GM12892 (cell line): ENCODE measurements at places on chromosomes 1 and 21.

DNA sequence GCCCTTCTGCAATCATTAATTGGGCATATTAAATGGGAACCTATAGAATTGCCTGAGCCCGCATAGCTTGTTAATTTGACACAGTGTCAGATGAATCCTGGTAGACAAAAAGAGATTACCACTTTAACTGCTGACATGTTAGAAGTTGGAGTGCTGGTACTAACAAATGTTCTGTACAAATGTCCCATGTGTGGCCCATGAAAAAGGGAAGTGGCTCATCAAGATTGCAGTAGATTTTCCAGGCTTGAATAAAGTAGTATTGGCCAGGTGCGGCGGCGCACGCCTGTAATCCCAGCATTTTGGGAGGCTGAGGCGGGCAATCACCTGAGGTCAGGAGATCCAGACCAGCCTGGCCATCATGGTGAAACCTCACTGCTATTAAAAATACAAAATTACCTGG is 45.6 kb downstream of the GNPAT start:
- no peak for DNase-seq

GRCh38 chr1:192552760-192553191 is 22.8 kb upstream of the RGS1 start:
- DNase-seq = no peak

DNA sequence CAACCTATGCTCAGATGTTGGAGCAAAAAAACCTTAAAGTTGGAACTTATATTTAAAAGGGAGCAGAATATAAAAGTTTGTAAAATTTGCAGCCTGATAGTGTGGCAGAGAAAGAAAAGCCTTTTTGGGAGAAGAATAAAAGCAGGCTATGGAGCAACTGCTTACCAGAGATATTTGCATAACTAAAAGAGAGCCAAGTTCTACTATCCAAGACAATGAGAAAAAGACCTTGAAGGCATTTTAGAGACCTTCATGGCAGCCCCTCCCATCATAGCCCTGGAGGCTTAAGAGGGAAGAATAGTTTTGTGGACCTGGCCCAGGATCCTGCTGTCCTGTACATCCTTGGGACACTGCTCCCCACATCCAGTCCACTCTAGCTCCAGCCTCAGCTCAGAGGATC is 312.5 kb upstream of the ZRANB2 start:
- DNase-seq = no peak

DNA sequence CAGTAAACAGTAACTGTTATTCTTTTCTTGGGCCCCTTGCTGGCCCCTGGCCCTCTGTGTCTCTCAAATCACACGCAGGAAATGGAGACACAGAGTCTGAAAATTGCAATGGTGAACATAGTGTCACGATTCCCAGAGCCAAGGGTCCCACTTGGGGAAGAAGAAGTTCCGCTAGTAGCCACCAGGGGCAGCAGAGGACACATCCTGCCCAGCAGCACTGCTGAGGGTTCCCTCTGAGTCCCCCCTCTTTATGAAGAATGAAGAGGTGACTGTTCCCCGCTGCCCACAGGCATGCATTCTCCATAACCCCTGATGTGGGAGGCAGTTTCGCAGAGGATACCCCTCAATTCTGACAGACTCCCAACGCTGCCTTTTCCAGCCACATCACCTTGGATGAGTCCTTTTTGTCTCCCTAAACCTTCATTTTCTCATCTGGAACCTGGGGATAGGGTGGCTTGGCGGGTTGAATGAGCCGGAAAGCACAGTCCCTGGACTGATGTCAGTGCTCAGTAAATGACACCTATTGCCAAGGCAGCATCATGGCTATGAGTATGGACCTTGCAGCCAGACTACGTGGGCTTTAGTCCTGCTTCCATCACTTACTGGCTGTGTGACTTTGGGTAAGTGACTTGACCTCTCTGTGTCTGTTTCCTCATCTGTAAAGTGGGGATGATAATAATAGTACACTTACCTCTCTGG is 238.0 kb upstream of the TMEM51 start:
- peak; percentile 45 for DNase-seq

GRCh38 chr1:178344513-178345091 is 152.2 kb downstream of the CLEC20A start:
- DNase-seq = no peak

DNA sequence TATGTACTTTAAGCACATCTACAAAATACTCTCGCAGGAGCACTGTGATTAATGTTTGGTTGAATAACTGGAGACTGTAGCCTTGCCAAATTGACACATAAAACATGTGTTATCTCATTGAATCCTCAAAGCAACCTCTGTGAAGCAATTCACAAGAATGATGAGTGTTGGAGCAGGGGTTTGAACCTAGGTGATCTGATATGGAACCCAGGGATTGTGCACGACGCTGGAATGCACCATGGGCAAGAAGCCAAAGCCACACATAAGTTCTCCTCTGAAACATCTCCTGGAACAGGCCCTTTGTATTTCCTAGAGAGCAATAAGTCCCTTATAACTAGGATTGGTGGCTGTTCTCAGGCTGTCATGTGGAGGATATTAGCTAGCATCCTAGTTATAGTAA is 124.6 kb upstream of the IVNS1ABP start:
- DNase-seq = no peak
